ENCODE measurements at places on chromosomes 1 and 21.

GRCh38 chr1:209443975-209444651 is 139.4 kb upstream of the CAMK1G start:
- DNase-seq, result no peak

DNA sequence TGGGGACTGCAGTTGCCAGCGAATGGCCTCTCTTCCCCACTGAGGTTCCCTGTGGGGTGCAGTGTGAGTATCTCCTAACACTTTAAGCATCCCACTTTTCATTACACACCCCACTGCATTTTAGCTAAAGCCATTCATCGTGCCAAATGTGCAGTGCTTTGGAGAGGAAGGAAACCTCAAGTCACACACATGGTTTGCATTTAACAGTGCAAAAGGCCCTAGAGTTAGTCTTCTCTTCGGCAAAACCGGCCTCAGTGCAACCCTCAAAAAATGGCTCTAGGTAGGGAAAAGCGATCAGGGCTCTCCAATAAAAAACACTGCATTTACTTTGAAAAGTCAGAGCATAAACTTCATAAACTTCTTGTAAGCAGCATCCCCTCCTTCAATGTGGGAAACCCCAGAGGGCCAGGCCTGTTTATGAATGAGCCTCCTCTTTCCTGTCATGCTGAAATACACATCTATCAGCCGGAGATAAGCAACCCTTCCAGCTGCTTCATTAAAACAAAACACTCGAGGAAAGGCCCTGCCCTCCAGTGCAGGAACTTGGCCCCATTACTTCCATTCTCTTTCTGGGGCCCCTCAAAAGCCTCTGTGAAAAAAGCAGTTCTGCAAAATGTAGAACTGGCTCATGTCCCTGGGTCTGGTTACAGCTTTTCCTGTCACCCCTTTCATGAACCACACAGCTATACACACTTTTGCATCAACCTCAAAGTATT is 184.0 kb downstream of the CDC7 start:
- DNase-seq, result no peak

DNA sequence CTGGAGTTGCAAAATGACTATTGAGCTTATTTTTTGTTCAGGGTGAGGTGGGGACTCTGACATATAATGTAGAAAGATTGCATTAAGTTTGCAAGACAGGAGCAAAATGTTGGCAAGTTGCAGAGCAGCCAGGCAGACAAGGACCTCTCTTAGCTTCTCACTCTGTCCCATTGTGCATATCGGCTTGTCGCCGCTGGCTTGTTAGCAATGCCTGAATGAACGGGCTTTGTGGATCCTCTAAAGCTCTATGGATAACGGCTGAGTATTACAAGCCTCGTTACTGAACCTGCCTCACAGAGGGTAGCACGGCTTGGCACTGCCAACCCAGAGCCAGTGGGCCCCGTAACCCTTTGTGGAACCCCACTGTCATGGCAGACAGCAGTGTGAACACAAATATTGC is 68.4 kb downstream of the TNR start:
- DNase-seq, result no peak

- no peak for DNase-seq
These were observed 78.0 kb downstream of the SYT6 start for GRCh38 chr1:114075546-114076242.

GRCh38 chr1:31839662-31840343 is 24.0 kb upstream of the SPOCD1 start:
- no peak for DNase-seq

DNA sequence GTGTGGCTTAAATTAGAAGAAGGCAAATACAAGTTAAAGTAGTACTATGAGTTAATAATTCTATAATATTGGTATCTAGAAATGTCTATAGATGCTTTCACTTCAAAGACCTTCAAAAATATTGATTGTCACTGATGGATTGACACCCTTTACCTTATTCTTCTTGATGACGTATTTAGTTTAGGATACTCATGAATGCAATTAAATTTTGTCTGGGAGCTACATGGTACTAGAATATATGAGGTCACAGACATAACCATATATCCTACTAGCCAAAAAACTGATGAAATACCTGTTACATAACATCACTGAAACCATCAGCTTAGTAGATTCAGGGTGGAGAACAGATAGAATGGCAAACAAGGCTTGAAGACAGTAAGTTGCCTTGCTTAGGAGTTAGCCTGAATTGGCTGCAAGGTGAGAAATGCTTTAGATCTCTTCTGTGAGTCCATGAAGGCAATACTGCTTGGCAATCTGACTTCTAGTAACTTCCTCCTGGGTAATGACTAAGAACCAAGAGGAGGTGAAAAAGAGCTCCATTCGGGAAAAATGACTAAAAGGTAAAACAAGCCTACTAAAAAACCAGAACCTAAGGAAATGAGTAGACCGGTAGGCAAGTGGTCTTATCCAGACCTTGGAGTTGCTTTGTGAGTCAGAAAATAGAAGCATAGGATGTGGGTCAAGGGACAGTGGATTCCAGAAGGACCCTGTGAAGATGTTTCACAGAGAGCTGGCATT is 16.9 kb upstream of the ARHGAP29 start:
- no peak for DNase-seq

DNA sequence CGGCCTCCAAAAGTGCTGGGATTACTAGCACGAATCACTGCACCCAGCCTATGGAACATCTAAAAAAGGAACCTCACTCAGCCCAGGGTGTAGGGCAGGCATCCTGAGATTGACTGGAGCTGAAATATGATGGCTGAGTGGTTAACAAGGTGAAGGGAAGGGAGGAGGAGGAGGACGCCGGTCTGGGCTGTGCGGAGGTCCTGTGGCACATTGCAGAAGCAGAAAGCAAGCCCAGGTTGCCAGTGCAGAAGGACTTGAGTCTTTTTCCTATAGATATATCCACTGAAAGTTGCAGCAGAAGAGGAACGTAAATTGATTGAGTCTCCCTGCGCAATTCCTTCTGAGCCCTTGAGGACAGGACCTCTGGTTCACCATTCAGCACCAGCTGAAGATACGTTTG is 1.5 kb upstream of the KIF17 start:
- DNase-seq, result no peak

DNA sequence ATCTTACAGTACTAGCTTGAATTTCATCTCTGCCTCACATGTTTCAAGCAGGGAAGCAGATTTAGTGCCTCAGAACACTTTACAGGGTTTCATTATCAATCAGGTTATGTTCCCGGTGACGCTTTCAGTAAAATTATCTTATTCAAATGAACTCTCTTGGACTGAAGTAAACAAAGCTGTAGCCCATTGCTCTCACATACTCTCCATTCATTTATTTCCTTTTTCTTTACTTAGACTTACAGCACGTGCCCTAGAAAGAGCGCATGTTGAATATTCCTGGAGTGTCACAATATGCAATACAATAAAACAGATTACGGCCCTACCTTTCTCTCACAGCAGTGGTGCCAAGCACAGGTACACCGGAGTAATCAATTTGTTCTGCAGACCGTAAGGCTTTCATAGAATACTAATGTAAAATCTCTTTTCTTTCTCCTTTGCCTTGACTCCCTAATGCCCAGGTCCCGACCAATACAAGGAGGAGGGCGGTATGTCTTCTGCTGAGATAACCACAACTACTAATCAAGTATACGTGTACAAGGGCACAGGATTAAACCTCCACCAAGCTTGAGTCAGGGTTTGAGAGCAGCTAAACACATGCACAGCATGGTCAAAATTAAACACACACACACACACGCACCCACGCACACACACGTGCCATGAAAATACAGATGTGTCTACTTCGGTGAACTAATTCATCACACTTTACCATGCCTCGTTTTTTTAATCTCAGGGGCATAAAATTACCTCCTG is 62.8 kb downstream of the NRIP1 start:
- DNase-seq, result no peak

GRCh38 chr1:98557895-98558294 is 103.6 kb upstream of the SNX7 start:
- no peak for DNase-seq

DNA sequence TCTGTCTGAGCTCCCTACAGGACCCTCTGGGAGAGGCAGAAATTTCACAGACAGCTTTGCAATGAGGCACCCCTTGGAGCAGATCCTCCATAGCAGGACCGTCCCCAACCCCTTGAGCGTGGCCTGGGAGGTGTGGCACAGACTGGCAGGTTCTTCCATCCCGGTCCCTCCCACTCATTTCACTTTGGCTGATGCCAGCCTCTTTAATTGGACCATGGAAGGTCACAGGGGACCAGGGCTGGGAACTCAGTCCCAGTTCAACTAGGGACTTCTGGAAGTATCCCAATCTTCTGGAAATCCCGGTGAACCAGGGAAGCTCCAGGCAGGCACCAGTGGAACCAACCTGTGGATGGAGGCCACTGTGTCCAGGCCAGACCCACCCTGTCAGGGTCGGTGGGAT is 83.7 kb downstream of the SPSB1 start:
- DNase-seq, result no peak

DNA sequence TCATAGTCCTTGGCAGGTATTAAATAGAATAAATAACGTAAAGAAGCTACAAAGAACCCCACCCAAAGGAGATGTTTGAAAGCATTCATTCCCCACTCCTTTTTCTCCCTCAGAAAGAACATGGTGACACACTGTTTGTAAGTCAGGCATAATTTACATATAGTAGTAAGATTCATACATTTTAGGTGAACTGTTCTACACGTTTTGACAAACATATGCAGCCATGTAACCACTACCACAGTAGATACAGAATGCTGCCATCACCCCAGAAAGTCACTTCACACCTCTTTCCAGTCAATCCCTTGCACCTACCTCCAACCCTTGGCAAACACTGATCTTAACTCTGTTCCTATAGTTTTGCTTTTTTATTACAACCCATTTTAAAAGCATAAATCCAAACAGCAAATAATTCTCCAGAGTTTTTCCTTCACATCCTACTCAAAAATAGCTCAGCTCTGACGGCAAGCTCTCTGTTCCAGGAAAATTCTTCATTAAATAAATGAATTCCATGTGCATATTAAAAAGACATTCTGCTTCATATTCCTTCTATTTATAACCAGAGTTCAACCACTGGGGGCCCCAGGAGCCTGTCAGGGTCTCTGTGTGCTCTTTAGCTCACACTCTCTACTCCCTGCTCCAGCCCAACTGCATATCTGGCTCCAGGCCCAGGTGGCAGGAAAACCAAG is 258.8 kb downstream of the PLPP3 start:
- no peak for DNase-seq

DNA sequence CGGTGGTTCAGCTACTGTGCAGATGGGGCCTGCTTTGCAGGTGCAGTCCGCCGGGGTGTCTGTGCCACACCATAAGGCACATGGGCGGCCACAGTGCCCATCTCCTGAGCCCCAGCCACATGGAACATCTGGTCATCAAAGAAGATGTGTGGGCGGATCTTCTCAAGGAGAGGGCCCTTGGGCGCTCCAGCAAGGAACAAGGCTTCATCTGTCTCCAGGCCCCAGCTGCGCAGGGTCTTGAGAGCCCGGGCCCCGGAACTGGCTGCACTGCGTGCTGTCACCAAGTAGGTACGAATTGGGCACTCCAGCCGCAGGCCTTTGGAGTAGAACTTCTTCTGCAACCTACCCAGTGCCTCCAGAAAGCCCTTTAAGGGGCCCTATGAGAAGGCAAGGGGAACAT is 12.8 kb downstream of the NT5C1A start:
- DNase-seq, result no peak

- DNase-seq, result no peak
These were observed at the start of gene KRTAP22-1 for GRCh38 chr21:30600787-30601186. Gene KRTAP22-1 (plus strand): TSS chr21:30601087.

DNA sequence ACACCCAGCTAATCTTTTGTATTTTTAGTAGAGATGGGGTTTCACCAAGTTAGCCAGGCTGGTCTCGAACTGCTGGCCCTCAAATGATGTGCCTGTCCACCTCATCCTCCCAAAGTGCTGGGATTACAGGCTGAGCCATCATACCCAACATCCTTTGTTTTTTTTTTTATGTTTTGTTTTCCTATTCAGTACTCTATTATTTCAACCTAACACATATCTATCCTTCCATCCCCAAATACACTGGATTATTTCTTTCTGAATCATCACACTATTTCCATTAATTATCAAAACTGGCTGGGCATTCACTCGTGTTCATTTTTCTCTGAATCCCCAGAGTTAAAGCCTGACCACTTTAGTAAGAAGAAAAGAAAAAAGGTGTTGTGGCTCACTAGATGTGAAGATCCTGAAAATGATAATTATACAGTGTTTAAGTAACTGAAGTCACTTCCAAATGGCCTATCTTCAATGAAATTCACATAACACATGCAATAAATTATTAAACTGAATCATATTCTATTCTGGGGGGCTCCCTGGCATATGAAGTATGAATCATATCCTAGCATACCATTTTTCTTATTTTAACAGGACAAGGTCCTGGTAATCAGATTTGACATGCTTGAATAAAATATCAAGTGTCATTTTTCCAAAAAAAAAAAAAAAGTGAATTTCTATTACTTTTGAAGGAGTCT is 1754.2 kb downstream of the BRINP3 start:
- no peak for DNase-seq

GRCh38 chr1:203031467-203031866 is 5.2 kb downstream of the PPFIA4 start:
- DNase-seq, result no peak

GRCh38 chr1:2493691-2494322 is 17.7 kb downstream of the PLCH2 start:
- DNase-seq, result no peak

- no peak for DNase-seq
These were observed 17.2 kb downstream of the PARP1 start for GRCh38 chr1:226390681-226391080.

DNA sequence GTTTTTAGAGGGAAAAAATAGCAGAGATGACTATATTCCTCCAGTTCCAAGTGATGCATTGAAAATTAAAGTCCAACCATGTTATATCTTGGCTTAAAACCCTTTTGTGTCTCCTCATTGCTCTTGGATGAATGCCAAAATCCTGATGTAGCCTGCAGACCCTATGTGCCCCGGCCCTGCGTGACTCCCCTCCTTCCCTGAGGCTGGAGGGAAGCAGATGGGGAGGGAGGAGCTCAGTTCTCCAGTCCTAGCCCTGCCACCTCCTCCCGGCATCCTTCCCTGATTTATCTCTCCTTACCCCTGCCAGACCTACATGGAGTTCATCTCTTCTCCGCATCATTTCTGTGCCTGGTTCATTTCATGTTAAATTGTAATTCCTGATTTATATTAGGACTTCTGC is 397.4 kb downstream of the PTPRU start:
- no peak for DNase-seq

GRCh38 chr1:241485145-241485544 is 34.4 kb downstream of the FH start:
- no peak for DNase-seq

DNA sequence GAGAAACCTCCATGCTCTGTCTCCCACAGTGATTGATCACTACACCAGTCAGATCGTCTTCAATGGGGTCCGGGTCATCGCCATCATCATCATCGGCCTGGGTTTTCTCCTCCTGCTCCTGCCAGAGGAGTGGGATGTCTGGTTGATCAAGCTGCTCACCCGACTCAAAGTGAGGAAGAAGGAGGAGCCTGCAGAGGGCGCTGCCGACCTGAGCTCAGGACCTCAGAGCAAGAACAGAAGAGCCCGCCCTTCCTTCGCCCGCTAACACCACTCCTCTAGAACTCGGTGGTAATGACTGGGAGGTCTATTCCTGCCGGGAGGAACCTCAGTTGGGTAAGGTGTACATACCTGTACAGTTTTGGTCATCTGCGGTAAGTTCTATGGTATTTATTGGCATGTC is 50.3 kb upstream of the COA6 start:
- peak; percentile 13 for DNase-seq

Data from stimulated activated CD8-positive, alpha-beta memory T cell treated with anti-CD3 and anti-CD28 coated beads, Interleukin-15, amount 100 ng/mL, for 1 hour (primary cell).